ENCODE measurements at places on chromosomes 2 and 18. TPM values are rescaled to one million over a fixed set of nuclear protein-coding genes. Genes with fewer than 3 reads are reported as not detected.

SP5 gene
- total RNA-seq, result not detected

IL37 gene
- total RNA-seq, result not detected

SIX2 gene
- total RNA-seq, result not detected

LCT gene
- total RNA-seq, result 0.09 TPM

RIT2 gene
- not detected for total RNA-seq

NEURL3 gene
- 0.16 TPM for total RNA-seq

MDH1B gene
- 3.2 TPM for total RNA-seq

MAB21L4 gene
- total RNA-seq, result not detected

GALNT14 gene
- total RNA-seq, result 0.17 TPM

SLC4A3 gene
- total RNA-seq, result 2.0 TPM

DARS1 gene
- total RNA-seq, result 138 TPM
